Dermis blood vessel endothelial cell (primary cell): ENCODE measurements at places on chromosomes 1 and 21. TPM values are rescaled to one million over a fixed set of nuclear protein-coding genes. Genes with fewer than 3 reads are reported as not detected.

Gene B3GALT5
- total RNA-seq, result under 0.01 and 0.05 TPM in 2 replicates

Gene CDK11A
- 8.5 and 11.7 TPM in 2 replicates for total RNA-seq

Gene TSPEAR
- total RNA-seq, result 0.47 and 1.0 TPM in 2 replicates

- no peak for DNase-seq
These were observed 16.5 kb downstream of the MEGF6 start for GRCh38 chr1:3594706-3595377.

GRCh38 chr1:16998589-16998988, 13.1 kb downstream of the ATP13A2 start:
- peak; percentile 62 for DNase-seq

- DNase-seq, result no peak
These were observed 357.5 kb downstream of the PTPRU start for GRCh38 chr1:29593601-29594382.

DNA sequence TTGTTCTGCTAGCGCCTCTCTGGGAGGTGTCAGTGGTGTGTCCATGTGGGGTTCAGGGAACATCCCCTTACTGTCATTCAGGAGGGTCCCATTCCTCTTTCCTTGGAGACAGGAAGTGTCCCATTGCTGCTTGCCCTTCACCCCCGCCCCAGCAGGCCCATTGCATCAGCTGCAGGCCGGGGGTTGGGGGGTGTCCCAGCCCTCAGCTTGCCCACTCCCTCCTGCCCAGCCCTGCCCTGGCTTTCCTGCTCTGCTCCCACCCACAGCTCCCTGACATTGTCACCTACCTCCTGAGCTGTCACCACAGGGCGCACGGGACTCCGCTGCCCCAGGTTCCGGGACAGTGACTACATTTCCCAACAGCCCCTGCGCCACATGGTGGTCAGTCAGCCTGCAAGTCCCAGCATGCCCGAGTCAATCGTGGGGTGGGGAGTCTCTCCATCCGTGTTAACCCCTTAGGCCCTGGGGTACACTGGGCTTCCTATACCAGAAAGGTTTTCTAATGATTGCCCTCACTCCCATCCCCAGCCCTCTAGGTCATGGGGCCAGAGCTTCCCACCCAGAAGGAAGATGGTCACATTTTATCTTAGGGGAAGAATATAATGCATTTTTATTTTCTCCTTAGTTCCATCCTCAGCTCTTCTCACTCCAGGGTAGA, at the start of gene INPP5B:
INPP5B (minus strand) TSS at position 351 of the 658 bp plus-strand sequence. CDS start 745 bp downstream, outside the sequence.
- peak; percentile 92 for DNase-seq

DNA sequence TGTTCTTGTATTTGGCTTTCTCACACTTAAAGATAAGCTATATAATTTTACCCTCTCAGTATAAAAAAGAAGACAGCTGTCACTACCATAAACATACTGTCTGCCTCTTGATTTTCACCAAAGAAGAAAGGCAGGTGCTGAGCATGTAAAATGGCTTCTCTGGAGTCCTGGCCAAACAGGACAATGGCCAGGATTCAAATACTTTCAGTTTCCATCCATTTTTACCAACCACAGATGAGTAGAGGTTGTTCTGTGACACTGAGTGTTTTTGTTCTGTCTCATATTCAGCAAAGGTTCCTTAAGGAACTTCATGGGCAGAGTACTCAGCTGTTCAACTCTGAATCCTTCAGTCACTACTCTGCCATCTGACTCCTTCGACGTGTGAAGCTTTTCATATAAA, 29.4 kb upstream of the RAB3GAP2 start:
- DNase-seq, result no peak

GRCh38 chr21:38392661-38393060, 105.6 kb downstream of the ERG start:
- no peak for DNase-seq

DNA sequence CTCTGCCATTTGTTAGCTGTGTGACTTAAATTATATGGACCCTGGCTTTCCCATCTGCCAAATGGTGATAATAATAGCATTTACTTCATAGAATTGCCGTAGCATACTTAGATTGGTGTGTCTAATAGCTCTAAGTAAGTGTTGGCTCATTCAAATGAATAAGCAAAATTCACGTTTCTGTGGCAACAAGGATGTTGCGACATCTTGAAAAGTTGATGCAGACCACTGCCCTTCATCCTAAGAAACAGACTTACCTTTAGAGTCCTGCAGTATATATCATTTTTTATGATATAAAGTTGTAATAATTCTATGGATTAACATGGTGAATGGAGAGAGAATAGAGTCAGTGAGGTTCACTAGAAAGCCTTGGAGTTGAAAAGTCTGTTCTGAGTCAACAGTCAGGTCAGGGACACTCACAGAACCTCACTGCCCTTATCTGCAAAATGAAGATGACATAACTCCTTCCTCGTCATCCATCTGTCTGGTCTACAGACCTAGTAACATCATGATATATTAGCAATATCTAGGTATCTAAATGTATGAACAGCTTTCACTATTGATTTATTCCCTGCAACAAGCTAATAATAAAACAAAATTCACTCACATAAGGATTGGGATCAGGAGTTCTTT, 167.3 kb upstream of the C8B start:
- DNase-seq, result no peak

DNA sequence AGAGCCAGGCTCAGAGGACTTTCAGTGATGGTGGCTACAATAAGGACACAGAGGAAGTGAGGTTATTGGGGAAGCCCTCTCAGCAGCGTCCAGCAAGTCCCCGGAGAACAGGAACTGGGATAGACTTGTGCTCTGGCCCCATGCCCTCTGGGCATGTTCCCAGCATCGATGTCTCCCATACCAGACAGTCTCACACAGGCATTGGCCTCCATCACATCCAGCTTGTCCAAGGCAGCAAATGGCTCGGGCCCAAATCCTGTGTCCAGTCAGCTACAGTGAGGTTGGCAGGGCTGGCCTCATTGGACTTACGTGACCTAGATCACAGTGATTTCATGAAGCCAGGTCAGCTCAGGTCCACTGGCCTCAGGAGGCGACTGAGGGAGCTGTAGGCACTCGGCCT, 19.6 kb upstream of the TMEM54 start:
- no peak for DNase-seq

GRCh38 chr1:3321559-3322449, 132.7 kb upstream of the ARHGEF16 start:
- no peak for DNase-seq

DNA sequence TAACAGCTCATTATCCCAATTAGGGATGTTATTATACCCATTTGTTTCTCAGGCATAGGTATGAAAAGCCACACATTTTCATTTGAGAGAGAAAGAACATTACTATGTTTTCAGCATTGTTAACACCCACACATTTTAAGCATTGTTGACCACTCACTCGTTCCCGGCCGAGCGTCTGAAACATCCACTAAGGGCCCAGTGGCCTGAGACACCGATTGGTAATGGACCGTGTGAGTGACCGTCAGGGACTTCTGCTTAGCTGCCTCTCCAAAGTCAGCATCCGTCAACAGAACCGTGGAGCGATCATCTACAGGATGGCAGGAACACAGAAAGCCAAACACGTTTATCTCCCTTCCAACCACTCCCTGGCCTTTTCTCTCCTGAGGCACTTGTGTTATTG, 184.6 kb downstream of the PCP4 start:
- DNase-seq, result no peak
